ENCODE measurements at places on chromosomes 2 and 18.
A peak's percentile ranks its signal among the peaks of the same experiment; 100 is the strongest.

GRCh38 chr2:182763311-182763912, 47.4 kb downstream of the DNAJC10 start:
- no peak for DNase-seq

DNA sequence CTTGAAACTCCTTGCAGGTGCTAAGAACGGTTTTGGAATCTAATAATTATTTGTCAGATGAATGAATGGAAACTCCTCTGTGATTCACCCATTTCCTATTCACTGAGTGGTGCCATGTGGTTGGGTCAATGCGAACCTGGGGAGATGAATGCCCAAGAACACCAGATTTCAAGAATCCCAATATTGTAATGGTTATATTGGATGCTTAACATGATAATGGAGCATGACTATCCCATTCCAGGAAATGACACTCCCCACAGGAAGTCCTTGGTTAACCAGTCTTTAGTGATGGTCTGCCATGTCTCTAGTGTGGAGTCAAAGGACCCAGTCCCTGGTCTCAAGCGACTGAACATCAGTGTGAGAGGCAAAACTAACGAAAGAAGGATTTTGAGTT, 67.9 kb upstream of the ST3GAL5 start:
- DNase-seq = no peak

DNA sequence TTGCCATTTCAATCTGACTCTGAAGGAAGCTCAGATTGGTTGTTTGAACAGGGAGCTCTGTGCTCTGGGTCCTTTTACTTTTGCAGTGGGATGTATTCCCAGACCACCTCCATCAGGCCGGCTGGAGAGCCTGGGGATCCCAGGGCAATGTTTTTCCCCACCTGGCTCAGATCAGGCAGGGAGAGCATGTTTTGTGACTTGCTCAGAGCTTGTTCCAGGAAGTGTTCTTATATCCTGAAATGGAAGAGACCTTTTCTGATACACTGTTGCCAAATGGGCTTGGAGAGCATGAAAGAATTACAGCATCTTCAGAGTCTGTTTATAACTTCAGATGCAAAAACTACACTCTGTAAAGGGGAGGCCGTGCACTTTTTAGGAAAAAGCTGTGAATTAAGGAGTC, 56.0 kb downstream of the LIPG start:
- no peak for DNase-seq

GRCh38 chr2:198408171-198408570, 603.8 kb downstream of the PLCL1 start:
- DNase-seq = no peak

DNA sequence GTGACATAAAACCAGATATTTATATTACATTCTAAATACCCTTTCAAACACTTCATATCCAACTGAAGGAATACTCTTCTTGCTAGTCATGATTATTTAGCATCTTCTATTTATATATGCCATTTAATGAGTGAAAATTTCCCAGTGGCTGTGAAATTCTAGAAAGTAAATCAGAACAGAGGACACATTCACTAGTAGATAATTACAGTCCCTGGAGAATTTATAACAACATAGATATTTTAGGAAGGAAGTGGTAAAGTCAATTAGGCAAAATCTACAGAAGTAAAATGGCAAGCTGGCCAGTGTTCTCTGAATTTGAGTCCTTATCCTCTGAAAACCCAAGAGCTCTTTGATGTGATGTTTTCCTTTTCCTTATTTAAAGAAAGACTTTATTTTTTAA, 121.8 kb downstream of the PMAIP1 start:
- no peak for DNase-seq

DNA sequence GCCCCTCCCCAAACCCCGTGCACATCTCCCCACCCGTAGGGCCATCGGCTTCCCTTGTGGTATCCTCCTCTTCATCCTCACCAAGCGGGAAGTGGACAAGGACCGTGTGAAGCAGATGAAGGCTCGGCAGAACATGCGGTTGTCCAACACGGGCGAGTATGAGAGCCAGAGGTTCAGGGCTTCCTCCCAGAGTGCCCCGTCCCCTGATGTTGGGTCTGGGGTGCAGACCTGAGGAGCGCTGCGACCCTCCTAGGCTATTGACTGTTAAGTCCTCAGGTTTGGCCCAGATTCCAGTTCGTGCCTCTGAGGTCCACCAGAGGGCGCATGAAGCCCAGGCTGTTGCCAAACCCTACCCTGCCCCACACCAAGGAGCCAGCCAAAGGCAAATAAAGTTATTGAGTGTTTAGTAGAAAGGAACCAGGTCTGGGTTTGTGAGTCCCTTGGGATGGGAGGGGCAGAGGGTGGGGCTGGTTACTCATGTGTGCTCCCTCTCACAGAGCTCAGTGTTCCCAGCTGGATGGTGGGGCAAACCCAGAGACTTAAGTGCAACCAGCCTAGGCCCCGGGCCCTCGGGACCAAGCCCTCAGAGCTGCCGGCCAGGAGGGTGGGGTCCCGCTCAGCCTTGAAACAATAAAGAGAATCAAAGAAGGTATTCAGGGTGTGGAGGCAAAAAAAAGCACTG, 2.4 kb downstream of the PNKD start:
- peak; percentile 75 for DNase-seq

- DNase-seq = no peak
Measured at GRCh38 chr18:62457877-62458276, 64.9 kb upstream of the ZCCHC2 start.

DNA sequence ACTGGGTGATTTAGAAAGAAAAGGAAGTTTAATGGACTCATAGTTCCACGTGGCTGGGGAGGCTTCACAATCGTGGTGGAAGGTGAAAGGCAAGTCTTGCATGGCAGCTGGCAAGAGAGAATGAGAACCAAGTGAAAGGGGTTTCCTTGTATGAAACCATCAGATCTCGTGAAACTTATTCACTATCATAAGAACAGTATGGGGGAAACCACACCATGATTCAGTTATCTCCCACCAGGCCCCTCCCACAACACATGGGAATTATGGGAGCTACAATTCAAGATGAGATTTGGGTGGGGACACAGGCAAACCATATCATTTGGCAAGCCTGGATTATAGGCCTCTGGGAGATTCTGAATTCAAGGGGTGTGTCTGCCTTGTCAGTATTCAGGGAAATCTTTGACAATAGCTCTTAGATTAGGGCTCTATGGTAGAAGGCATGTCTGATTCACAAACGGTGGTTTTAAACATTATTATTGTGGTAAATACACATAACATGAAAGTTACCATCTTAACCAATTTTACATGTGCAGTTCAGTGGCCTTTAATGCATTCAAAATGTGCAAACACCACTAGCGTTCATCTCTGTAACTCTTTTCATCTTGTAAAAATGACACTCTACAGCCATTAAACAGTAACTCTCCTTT, 15.3 kb upstream of the PLB1 start:
- DNase-seq = no peak

GRCh38 chr18:59448546-59448945, 89.5 kb upstream of the LMAN1 start:
- no peak for DNase-seq

DNA sequence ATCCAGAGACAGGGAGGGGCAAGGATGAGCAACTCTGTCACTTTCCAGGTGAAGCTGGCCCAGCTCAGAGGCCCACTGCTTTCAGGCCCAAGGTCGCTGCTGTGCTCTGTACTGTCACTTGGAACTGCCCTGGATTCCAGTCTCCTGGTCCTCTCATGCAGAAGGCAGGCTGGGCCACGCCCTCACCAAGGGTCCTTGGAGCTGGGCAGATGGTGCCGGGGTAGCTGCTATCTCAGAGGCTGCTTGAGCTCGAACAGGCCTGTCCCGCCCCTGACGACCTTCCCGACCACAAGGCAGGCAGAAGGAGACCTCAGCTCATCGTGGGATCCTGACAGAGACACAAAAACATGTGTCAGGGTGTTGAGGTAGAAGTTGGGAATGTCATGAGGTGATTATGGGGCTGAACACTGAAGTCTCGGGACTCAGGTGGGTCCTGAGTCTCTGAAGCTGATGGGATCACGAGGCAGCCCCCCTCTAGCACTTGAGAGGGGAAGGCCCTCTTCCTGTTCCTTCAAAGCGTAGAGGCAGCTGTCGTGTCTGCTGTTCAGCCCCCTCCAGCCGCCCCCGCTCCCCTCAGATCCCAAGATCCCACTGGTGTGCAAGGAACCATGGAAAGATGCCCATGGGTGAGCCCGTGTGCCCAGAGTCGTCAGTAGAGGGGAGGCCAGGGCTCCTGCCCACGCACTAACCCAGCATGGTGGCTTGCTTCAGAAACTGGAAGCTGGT, 78.3 kb downstream of the POLR1A start:
- DNase-seq = no peak

DNA sequence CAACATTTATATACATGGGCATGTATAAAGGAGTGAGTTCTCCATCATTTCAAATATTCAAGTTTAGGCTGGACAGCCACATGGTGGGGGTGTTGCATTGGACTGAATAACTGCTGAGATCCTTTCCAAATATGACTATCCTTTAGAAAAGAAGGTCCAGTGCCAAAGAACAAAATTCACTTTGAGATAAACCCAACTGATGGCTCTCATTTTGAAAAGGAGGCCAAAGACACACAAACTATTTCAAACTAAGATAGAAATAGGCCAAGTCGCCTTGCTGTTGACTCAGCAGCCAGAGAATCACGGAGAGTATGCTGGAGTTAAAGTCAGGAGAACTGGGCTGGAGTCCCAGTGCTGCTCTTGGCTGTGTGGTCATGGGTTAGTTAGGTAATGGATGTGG, 204.5 kb upstream of the LRATD1 start:
- DNase-seq = no peak

GRCh38 chr2:178392215-178392614, 58.8 kb downstream of the PRKRA start:
- no peak for DNase-seq

All from effector memory CD8-positive, alpha-beta T cell (primary cell).